COR-L47 (cell line): ENCODE measurements at places on chromosomes 5 and 9.
A peak's percentile ranks its signal among the peaks of the same experiment; 100 is the strongest.

DNA sequence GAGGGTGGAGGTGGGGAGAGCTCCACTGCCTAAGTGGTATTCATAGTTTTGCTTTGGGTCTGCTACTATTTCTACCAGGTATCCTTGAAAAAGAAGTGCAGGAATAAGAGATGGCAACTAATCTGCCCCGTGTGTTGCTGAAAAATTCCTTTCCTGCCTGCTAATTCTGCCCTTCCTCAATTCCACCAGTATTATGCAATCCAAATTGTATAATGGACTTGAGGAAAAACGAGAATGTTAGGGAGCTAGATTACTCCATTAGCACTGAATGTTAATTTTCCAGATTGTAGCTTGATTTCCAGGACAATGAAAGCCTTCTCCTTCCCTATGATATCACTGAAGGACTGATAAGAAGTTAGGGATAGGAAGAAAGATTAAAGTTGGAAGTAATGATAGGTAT, 16.9 kb downstream of the ADAM19 start:
- no peak for DNase-seq

DNA sequence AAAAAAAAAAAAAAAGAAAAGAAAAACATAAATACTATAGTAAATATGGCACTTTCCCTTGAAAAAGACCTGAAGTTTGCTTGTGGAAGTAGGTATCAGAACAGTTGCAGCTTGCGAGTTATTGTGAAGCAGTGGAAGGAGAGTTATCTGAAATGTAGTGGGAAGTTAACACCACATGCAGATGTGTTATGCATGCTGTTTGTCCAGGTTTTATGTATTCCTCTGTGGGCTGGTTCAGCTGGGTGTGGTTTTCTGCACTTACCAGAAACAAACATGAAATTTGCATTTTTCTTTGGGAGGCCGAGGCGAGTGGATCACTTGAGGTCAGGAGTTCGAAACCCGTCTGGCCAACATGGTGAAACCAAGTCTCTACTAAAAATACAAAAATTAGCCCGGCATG, 42.1 kb upstream of the CTNNA1 start:
- DNase-seq, result no peak

GRCh38 chr9:3863686-3864085, 337.9 kb upstream of the RFX3 start:
- no peak for DNase-seq

DNA sequence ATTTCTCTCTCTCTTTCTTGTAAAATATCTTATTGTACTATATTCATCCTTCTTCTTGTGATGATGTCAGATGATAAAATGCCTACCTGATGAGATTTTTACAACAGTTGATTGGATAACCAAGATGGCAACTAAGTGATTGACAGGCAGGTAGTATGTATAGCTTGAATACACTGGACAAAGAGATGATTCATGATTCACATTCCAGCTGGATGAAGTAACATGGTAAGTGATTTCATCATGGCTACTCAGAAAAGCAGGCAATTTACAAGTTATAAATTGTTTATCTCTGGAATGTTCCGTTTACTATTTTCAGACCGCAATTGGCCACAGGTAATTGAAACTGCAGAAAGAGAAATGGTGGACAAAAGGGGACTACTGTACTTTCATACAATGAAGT, 1471.7 kb upstream of the C9orf72 start:
- DNase-seq, result no peak

DNA sequence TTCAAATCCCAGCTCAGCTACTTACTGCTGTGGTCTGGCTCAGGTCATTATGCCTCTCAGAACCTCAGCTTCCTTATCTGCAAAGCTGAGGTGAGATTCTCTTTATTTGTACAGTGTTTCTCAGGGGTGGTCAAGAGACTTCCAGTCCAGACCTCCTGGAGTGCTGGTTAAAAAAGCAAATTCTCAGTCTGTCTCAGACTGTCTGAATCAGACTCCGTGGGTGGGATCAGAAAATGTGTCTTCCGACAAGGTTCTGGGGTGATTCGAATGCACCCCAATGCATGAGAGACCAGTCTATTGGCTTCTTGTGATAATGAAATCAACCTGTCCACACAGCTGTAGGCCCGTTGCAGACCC, 137.7 kb upstream of the SMIM23 start:
- DNase-seq, result no peak

GRCh38 chr9:133396952-133397351, 20.8 kb downstream of the STKLD1 start:
- DNase-seq, result no peak

DNA sequence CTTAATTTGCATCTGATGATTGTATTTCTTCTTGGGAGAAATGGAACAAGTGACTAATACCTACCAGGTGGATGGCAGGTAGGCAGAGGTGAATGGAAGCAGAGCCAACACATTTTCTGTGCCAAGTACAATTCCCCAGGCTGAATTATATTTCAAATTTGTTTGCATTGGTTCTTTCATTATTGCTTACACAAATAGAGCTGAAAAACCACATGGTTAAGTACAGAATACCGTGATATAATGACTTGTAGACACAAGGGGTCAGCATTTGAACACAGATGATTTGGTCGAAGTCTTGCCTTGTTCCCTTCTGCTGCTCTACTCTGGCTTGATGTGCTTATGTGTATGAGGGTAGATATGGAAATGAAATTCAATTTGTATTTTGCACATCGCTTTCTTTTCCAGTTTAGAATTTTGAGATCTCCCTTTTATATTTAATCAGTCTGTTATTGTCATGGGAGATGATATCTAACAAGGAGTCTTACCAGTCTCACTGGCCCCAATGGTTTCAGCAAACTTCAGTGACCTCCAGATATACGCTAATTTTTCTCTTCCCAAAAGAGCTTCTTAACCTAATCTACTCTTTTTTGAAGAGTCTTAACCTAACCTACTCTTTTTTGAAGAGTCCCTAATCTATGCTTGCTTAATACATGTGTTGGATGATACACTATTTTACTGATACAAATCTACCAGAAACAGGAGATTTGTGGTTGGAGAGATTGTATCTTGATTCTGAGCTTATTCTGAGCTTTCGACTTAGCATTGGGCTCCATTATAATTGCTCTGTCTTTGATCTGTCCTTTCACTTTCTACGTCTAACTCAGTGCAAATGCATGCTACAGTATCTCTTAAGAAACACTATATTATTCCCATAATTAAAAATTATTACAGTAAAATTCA, 88.1 kb downstream of the PCSK1 start:
- peak; percentile 78 for DNase-seq
